ENCODE measurements at places on chromosomes 16 and 17. TPM values are rescaled to one million over a fixed set of nuclear protein-coding genes. Genes with fewer than 3 reads are reported as not detected.

GRCh38 chr17:67441052-67441895 is 64.2 kb downstream of the PITPNC1 start:
- DNase-seq, result peak; percentile 34

- DNase-seq, result no peak
These were observed 72.5 kb downstream of the WSB1 start for GRCh38 chr17:27366437-27366836.

DNA sequence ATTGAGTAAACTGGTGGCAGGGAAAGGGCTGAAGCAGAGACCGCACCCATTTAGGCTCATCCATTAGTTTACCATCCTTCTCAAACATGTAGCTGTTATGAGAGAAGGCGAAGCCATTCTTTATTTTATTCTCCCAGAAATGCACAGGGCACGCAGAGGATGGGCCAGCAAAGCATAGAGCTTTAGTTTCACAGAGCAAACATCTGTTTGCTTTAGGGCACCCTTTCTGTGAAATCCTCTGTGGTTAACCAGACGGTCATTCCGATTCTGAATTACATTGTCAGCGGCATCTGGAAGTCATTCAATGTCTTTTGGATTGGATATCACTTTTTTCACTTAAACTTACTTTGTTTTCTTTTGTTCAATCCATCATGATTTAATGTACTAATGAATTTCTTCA is 96.0 kb downstream of the TOX3 start:
- peak; percentile 7 for DNase-seq

CDH16 gene
- not detected for total RNA-seq

DNA sequence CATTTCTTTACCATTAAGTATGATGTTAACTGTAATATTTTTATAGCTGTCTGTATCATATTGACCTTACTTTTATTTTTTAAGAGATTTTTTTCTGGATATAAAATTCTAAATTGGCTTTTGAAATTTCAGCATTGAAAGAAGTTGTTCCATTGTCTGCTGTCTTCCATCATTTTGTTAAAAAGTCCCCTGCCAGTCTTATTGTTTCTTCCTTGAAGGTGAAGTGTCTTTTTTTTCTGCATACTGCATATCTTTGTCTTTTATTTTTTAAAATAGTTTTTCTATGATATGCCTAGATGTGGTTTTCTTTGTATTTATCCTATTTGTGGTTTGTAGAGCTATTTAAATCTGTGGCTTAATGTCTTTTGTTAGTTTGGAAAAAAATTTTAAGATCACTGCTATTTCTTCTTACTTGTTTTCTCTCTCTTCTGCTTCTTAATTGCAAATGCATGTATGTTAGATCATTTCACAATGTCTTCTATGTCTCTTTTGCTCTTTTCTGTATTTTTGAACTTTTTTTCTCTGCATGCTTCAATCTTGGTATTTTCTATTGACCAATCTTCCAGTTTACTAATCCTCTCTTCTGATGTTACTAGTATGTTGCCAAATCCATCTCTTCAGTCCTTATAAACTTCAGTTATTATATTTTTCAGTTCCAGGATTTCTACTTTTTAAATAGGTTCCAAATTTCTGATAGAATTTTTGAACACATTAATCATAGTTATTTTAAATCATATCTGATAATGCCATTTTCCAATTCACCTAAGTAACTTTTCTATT is 20.2 kb downstream of the IL21R start:
- no peak for DNase-seq

- no peak for DNase-seq
These were observed 21.6 kb downstream of the POLR3E start for GRCh38 chr16:22318690-22319358.

DNA sequence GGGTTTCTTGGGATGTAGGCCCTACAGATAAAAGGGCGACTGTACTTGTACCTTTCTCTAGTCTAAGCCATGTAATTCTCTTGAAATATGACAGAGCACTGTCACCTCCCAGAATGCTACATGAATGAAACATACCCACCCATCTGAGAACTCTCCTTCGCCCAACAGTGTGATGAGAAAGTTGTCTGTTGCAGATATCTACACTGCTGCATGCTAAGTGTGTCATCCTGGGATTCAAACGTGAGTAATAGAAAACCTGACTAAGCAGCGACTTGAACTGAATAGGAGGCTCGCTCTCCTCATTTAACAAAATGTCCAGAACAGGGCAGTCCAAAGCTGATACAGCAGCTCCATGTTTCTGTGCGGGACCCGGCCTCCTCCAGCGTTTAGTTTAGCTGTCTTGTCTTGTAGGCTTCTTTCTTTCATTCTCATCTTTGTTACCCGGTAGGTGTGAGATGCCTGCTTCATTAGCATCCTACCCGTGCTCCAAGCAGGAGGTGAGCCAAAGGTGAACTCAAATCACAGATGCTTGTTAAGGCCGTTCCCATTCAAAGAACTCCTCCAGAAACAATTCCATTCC is 211.9 kb downstream of the PRKCA start:
- DNase-seq, result no peak

DNA sequence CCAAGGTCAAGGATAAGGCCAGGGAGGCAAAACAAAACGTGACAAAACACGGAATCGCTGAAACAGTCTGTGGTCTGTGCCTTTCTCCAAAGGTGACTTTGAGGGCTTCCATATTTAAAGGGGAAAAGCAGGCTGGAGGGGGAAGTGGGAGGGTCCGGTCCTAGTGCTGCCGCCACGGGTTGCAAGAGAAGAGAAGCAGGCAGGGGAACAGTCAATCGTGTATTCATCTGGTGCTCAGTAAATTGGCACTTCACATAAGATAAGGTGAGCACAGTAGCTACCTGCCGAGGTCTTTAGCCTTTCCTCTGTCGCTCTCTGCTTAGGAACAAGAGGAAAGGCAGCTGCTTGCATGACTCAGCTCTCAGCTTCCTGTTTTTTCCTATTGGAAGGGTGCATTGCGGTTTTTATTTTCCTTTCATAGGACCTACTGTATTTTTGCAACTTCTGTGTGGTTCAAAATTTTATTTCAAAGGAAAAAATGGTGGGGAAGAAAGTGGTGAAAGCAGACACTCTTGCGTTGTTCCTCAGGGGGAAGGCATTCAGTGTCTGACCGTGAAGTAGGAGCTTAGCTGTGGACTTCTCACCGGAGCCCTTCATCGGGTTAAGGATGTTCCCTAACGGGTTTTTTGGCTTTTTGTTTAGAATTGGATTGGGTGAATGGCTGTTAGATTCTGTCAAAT is 7.1 kb upstream of the LGALS3BP start:
- peak; percentile 82 for DNase-seq

KRT9 gene
- total RNA-seq, result not detected

CDYL2 gene
- 4.8 TPM for total RNA-seq

TPPP3 gene
- not detected for total RNA-seq

AOC3 gene
- total RNA-seq, result 0.04 TPM

DNA sequence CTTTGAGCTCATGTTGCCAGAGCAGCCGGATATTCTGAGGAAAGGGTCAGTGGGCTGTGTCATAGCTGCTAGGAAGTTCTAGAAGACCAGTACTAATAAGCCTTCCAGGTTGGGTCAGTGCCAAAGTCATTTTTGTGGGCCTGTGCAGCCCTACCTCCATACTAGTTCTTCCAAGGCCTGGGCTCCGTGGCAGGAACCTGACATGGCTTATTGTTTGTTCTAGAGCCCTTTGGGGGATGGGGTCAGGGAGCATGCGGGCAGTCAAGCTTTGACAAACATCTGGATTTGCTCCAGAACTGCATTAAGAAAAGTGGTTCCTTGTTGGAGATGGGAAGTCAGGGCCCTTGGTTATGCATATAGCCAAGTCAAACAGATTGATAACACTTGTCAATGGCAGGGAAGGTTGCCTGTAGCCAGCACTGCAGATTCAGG is 7.6 kb downstream of the ALKBH5 start:
- DNase-seq, result no peak

HASPIN gene
- total RNA-seq, result 9.4 TPM

KRTAP16-1 gene
- total RNA-seq, result not detected

- peak; percentile 94 for DNase-seq
These were observed 84.1 kb downstream of the TBC1D16 start for GRCh38 chr17:79951361-79952264.

MFAP4 gene
- 122 TPM for total RNA-seq
